NB4 (cell line): ENCODE measurements at places on chromosomes 1 and 21.

- DNase-seq: peak; percentile 57
Observed at GRCh38 chr21:32779983-32780382, 8.4 kb upstream of the PAXBP1 start.

DNA sequence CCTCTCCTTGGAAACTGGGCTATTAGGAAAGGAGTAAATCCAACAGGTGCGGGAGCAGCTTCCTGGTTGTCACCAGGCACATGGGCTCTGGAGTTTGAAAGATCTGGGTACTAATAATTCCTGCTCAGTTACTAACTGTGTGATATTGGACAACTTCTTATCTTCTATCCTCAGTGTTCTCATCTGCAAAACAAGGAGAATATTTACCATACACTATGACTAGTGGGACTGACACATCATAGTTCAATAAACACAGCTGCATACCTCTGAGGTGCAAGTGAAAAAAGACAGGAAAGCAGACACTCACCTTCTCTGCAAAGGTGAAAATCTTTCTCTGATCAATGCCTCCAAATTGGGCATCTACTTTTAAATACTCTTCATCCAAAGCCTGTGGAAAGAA, 19.7 kb downstream of the YARS1 start:
- no peak for DNase-seq

DNA sequence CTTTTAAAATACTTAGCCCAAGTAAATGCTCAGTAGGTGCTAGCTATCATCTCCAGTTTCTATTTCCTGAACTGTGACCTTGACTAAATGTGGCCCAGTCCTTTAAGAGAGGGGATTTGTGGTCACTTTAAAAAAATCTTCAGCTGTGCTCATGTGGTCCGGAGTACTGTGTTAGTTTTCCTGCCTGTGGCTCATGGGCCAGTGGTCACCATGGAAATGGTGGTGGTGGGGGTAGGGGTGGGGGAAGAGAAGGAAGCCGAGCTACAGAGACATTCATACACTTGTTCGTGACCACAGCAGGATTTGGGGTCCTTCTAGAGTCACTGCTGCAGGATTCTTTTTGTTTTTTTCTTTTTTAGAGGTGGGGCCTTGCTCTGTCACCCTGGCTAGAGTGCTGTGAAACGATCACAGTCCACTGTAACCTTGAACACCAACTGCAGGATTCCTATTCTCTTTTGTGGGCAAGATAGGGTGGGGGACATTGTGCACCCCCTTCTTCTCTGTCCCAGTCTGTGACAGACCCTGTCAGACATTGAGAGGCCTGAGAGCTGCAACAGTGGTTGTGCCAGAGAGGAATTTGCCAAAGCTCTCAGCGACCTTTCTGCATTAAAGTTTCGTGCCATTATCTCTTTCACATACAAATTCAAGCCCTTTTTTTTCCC, 25.8 kb downstream of the KIF26B start:
- peak; percentile 55 for DNase-seq

DNA sequence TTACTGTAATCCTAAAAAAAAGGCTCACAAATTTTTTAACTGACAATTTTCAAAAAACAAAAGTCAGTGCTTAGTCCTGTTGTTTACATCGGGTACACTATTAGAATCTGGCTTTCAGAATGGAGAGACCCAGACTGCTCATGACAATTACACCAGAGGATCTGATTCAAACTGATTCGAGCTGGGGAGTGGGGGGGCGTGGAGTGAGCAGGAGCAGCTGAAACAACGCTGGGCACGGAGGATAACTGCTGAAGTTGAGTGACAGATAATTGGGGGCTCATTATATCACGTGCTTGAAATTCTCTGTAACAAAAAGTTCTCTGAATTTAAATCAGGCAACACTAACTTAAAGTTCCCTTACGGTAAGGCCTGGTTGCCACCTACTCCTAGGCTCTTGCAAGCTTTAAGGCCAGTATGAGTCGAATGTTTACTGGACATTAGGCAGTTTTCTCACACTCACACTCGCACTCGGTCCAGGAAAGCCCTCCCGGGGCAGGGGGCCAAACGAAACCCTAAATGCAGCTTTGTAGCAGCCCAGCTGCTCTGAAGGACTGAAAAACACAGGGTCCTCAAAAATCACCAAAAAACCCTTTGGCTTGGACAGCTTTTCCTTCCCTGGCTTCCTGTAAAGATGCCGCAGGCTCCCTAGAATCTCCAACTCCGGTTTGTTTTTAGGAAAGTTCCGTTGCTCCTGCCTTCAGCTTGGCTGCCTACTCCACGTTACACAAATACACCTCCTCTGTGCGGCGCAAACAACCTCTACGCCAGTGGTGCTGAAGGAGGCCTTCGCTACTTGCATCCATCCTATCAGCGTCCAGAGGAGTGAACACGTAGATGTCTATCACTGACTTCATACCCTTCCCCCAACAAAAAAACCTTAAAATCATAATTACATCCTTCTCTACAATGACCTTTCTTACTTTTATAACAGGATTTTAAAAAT, 42.9 kb downstream of the CAPZB start:
- DNase-seq: no peak

DNA sequence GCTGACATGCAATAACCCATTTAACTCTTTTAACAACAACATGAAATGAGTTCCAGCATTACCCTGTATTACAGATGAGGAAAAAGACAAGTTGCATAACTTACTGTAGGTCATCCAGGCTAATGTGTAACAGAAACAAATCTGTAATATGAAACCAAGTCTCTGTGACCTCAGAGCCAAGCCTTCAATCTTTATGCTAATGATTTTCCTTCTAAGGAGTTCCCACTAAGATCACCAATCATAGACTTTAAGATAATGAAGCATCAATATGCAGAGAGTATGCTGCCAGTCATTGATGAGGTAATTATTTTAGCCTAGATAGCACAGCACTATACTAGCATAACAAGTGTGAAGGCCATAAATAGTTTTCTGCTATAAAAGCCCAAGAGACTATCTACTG, 35.6 kb upstream of the RNPC3 start:
- no peak for DNase-seq

- peak; percentile 58 for DNase-seq
Observed at GRCh38 chr1:203187304-203187685, 791 bp upstream of the CHI3L1 start.

DNA sequence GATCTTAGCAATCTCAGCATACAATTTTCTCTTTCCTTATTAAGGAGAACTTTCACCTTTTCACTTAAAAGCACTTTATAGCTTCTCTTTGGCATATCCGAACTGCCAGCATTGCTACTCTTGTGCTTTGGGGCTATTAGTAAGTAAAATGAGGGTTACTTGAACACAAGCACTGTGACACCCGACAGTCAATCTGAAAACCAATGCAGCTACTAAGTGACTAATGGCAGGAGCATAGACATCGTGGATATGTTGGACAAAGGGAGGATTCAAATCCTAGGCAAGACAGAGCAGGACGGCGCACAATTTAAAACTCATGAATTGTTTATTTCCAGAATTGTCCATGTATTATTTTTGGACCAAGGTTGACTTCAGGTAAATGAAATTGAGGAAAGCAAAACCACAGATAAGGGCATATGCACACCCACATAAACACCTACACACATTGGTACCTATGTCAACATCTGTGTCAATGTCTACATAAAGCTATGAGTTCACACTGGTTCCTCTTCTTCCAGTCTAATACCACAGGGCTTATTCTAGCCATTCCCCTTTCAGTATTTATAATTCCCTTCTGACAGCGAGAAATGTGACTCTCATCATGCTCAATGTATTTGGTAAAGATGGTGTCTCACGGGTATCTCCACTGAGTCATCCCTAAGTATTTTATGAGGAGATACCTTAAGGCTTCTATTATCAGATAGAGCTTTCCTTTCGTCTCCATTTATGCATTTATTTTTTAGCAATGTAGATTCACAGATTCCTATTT, 75.3 kb upstream of the RALGPS2 start:
- no peak for DNase-seq

- no peak for DNase-seq
Observed at GRCh38 chr1:67814121-67814772, 19.0 kb downstream of the GNG12 start.

DNA sequence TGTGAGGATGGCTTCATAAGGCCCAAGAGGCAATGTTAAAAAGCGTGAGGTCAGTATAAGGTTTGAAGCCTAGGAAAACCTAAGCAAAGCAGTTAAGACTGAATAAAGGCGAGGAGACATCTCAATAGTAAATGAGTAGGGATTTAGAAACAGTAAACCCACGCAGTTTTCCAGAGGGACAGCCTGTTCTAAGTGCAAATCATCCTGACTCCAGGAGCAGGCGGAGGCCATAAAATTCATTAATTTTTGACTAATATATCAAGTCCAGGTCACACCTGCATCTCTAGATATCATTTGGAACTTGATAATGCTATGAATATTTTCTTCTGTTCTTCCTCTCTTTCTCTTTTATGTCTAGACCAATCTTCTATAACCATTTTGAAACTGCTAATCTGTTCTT, 597.0 kb upstream of the RGS18 start:
- no peak for DNase-seq

DNA sequence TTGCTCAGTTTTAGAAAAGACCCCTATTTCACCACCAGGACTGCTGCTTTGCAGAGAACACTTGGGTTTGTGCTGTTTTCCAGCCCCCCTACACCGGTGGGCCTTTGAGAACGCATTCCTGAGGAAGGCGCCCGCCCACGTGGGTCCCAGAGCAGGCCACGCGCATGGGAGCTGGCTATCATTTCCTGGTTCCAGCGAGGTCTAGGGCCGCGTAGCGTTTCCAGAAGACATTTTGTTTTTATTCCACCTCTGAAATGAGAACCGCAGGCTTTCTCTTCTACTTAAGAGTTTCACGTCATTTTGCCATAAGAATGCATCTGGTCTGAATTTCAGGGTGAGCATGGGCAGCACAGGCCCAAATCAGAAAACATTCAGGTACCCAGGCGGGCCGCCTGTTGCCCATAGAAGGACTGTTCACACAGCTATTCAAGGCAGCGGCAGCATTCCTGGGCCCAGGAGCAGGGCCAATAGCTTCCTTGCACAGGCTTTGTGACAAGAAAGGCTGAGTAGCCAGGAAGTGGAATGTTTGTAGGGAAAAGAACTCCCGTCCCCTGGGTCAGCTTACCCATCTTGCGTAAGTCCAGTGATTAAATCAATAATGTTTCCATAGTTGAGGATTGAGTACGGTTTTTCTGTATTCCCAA, 1.4 kb upstream of the KLHL21 start:
- DNase-seq: no peak

- no peak for DNase-seq
Observed at GRCh38 chr1:113125517-113125916, 52.5 kb downstream of the LRIG2 start.

DNA sequence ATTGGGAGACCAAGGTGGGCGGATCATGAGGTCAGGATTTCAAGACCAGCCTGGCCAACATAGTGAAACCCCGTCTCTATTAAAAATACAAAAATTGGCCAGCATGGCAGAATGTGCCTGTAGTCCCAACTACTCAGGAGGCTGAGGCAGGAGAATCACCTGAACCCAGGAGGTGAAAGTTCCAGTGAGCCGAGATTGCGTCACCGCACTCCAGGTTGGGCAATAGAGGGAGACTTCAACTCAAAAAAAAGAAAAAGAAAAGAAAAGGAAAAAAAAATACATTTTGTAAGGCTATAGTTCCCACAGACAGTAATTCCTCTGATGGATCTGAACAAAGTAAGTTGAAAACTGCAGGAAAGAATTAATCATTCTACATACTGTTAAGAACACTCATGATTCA, 48.1 kb upstream of the CD46 start:
- no peak for DNase-seq

DNA sequence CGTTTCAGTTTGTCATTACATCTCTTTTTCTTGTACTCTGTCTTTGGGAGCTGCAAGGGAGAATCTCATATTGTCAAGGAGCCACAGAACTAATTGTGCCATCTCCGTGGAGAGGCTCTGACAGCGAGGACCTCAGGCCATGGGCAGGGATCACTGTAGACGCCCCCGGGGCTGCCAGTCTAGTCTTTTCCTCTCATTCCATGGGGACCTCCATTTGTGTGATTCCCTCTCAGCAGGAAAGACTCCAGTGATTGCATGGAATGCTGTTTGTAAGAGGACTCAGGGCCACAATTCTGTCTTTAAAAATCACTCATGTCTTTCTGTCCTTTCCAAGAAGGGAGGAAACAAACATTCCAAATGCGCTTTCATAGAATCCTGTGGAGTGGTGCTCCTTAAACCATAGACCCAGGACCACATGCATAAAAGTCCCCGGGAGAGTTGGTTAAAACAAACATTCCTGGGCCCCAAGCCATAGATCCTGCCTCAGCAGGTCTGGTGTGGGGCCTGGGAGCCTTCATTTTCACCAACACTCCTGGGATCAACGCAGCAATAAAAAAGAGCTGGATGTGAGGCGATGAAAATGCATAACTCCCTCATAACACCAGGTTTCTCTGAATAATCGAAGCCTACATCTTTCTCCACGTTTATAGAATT, 104.5 kb downstream of the ZP4 start:
- DNase-seq: no peak

- DNase-seq: no peak
Observed at GRCh38 chr1:245074898-245075297, 79.9 kb upstream of the KIF26B start.

GRCh38 chr1:44559330-44559729, 115.0 kb downstream of the TMEM53 start:
- DNase-seq: no peak

GRCh38 chr21:14554948-14555347, 8.8 kb upstream of the SAMSN1 start:
- no peak for DNase-seq

DNA sequence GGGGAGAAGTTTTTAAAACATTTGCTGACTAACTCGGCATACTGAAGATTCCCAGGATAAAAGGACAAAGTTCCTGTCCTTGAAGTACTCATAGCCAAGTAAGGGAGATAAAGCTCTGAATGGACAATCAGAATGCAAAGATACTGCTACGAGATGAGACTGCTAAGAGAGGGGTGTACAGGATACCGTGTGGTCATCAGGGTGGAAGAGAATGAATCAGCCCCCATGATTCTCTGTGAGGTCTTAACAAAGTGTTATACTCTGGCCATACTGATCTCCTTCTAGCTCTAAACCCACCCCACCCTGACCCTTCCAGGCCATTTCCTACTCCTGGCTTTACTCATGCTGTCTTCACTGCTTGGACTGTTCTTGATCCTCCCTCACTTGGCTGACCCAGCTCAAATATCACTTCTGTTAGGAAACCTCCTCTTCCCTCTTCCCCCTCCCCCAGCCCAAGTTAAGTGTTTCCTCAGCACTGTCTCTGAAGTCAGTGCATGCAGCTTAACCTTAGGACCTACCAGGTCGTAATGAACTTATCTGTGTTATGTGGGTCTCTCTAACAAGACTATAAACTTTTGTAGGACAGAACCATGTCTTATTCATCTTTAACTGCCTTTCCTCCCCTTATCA, 15.8 kb upstream of the MAGOH start:
- no peak for DNase-seq

- no peak for DNase-seq
Observed at GRCh38 chr1:80629304-80629837, 1171.4 kb upstream of the ADGRL2 start.

DNA sequence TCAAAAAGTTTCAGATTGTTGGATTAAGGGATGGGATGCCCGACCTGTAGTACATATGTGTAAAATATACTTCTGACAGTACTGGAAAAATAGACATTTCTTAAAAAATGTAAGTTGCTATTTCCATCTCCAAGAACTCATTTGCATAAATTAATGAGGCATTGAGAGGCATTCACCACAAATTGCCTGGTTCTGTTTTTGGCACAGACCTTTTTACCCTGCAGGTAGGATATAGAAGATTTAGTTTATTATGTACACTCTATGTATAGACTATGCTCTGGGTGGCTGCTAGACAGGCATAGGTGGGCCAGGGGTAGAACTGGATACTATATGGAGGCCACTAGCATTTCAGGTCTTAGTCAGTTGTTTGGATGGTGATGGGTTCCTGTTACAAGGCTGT, 8.0 kb downstream of the CCDC17 start:
- no peak for DNase-seq

GRCh38 chr1:183506561-183506960, 34.3 kb downstream of the SMG7 start:
- no peak for DNase-seq
